ENCODE measurements at places on chromosomes 2 and 18.

DNA sequence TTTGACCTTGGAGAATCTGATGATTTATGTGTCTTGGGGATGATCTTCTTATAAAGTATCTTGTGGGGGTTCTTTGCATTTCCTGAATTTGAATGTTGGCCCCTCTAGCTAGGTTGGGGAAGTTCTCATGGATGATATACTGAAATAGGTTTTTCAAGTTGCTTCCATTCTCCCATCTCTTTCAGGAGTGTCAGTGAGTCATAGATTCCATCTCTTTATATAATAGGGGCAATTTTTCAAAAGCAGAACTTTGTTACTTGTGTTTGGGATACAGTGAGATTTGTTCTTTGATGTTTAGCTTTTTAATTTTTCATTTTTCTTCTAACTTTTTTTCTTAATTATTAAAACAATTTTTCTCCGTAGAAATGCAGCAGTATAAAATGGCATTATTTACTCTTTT is 19.4 kb downstream of the TMEM87B start:
- DNase-seq: no peak

DNA sequence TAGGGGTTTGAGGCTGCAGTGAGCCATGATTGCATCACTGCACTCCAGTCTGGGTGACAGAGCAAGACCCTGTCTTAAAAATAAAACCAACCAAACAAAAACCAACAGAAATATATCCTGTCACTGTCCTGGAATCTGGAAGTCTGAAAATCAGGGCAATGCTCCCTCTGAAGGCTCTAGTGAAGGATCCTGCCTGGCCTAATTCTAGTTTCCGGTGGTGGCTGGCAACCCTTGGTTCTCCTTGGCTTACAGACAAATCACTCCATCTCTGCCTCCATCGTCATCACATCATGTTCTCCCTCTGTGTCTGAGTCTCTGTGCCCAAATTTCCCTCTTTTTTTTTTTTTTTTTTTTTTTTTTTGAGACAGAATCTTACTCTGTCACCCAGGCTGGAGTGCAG is 15.9 kb upstream of the VPS4B start:
- no peak for DNase-seq

DNA sequence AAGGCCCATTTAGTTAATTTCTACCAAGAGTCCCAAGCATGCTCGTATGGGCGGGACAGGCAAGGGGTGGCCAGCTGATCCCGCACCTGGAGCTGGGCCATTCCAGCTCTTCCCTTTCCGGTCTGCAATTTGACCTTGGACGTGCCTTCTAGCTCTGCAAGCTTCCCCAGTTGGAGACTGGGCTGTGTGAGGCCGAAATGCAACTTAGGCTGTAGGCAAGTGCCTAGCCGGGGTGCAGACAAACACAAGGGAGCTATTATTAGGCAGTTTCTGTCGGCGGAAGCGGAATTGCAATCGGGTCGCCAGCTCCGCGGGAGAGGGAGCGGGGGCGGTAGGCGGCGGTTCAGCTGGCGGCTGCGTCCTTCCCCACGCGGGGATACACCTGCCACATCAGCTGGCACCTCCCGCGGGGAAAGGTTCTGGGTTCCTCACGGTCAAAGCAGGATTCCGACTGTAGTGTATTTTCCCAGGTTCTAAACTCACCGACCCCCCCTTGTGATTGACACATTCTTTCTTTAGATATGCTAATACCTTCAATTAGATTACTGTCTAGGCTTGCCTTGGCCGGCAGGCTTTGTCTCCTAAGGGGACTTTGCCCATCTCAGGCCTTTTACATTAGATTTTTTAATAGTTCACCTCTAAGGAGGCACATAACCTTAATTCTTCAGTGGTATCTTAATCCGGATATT is 17.1 kb upstream of the ZNF532 start:
- peak; percentile 97 for DNase-seq

- DNase-seq: peak; percentile 57
Measured at GRCh38 chr2:9771481-9772017, 71.7 kb upstream of the TAF1B start.

DNA sequence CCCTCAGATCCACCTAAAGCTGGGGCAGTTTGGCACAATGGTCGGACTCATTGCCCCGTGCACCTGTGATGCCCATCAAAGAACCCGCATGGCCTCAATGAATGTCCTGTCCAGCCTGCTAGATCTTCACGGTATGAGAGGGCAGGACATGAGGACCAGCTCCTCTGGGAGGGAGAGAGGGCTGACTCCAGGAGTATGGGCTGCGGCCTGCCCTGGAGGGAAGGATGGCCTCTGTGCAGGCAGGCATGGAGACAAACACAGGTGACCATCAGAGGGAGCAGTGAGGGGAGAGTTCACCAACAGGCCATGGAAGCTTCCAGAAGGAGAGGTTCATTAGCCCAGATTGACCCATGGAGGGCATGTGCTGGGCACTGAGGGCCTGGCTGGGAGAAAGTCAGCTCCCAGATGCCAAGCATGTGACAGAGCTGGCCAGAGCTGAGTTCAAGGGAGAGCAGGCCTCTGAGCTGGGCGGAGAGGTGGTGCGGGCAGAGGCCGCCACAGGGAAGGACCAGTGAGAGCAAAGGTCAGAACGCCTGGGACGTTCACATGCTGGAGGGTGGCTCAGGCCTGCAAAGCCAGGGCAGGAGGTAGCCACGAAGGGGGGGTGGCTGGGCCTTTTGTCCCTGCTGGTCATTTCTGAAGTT is 36.2 kb downstream of the HJURP start:
- DNase-seq: peak; percentile 30

DNA sequence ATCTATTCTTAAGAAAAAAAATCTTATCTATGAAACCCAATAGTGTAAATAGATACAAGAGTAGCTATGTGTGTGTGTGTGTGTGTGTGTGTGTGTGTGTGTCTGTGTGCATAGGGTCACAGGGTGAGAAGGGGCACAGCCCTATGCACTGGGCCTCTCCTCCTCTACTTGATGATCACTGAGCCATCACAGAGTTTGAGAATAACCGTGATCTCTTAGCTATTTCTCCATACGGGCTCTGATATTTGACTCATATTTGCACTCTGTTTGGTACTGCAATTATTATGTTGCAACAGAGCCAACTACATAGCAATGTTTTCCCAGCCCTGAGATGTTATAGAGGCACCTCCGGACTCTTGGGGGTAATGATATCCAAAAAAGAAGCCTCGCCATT is 28.8 kb upstream of the SLC40A1 start:
- DNase-seq: no peak

- DNase-seq: no peak
Measured at GRCh38 chr2:105330681-105331375, 1.3 kb upstream of the TGFBRAP1 start.

GRCh38 chr2:74027496-74027895 is 42.8 kb downstream of the TET3 start:
- no peak for DNase-seq

DNA sequence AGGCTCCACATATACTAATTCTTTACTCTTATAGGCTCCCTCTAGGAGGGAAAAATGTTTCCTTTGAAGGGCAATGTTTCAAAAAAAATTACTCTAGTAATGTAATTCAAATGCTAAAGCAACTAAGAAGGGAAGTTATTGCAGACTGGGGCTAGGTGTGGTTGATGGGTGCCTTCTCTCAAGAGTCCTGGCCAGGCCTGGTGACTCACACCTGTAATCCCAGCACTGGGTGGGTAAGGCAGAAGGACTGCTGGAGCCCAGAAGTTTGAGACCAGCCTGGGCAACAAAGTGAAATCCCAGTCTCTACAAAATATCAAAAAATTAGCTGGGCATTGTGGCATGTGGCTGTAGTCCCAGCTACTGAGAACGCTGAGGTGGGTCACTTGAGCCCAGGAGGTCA is 31.2 kb upstream of the CDKL4 start:
- DNase-seq: no peak

- no peak for DNase-seq
Measured at GRCh38 chr2:162118166-162119031, 33.6 kb downstream of the GCG start.

DNA sequence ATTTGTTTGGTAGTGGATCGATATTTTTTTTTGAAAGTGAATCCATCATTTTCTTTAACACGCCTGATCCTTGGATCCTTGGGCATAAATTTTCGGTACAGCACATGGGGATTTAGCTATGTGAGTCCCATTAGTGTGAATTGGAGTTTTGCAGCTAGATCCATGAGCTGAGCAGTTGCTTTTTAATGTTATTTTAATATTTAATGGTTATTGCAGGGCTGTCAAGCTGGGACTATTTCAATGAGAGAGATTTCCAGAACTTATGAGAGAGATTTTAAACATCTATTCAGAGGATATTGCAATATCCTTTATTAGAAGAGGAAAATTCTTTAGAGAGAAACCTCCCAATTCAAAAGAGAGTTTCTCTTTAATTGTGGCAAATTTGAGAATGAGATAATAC is 35.6 kb upstream of the TCF4 start:
- DNase-seq: no peak
